ENCODE measurements at places on chromosomes 12 and 14. TPM values are rescaled to one million over a fixed set of nuclear protein-coding genes. Genes with fewer than 3 reads are reported as not detected.

DNA sequence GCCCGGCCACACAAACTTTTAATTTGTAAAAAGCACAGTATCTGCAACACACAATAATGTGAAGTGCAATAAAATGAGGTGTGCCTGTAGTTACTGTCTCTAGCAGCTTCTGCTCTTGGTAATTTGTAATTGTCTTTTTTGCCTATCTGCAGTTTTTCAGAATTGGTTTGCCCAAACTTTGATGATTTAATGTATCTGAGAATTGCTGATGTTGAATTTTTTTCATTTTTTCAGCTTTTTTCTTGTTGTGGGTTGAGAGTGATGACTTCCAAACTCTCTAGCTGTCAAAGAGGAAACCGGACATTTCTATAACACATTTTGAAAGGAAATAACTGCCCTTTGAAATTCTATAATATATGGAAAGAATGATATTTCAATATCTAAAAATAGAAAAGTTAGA is 236.9 kb downstream of the RERGL start:
- no peaks in the 10 kb centered on the region for H3K27me3 ChIP-seq
- H3K36me3 ChIP-seq, result no peaks in the 10 kb centered on the region
- H3K4me1 ChIP-seq, result no peaks in the 10 kb centered on the region
- no peak overlapping the region for H3K27ac ChIP-seq

DNA sequence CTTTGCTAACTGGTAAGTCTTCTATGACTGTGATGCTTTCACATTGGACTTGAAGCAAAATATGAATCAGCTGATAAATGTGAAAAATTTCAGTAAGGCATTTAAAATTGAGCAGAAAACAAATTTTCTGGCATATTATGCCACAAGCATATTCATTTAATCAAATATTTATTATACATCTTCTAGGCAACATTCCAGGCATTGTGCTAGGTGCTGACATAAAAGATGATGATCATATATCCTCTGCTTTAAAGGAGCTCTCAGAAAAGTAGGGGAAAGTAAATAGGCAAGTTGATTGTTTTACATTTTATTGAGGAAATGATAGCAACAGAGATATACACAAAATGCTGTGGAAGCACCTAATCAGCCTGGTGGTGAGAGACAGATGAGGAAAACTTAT is 248.9 kb downstream of the SLC16A7 start:
- H3K27me3 ChIP-seq, result peaks cover 1% of the 10 kb centered on the region
- no peak for DNase-seq
- no peaks in the 10 kb centered on the region for H3K4me1 ChIP-seq
- H3K36me3 ChIP-seq, result no peaks in the 10 kb centered on the region

- H3K36me3 ChIP-seq, result peaks cover 10% of the 10 kb centered on the region
- no peak overlapping the region for H3K4me3 ChIP-seq
Measured at GRCh38 chr14:55045087-55045486, 6.4 kb upstream of the MAPK1IP1L start.

GRCh38 chr14:103121121-103121845 is 2.0 kb upstream of the TNFAIP2 start:
- no peaks in the 10 kb centered on the region for H3K36me3 ChIP-seq
- H3K4me1 ChIP-seq, result peaks cover 12% of the 10 kb centered on the region
- H3K27ac ChIP-seq, result no peak overlapping the region
- peak overlapping the region; percentile 67 for H3K4me3 ChIP-seq

DNA sequence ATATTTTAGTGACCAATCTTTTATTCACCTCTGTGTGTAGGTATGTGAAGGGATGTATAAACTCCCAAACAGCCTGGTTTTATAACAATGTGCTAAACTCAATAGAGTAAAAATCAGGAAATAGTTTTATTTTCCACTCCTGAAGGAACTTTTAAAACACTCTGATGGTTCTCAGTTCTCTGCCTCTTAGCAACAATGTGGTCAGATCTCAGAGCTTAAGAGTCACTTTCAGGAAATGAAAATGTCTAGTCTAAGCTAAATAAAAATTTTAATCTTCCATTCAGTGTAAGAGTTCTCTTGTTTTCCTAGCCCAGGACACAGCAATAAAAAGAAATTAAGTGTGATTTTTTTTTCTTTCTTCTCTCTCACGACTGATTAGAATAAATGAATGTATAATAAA is 718.0 kb downstream of the C12orf50 start:
- no peak overlapping the region for H3K27ac ChIP-seq
- no peaks in the 10 kb centered on the region for H3K27me3 ChIP-seq
- no peaks in the 10 kb centered on the region for H3K36me3 ChIP-seq
- H3K4me1 ChIP-seq, result no peaks in the 10 kb centered on the region

Gene APOF
- not detected for total RNA-seq
